Activated T-helper 1 cell treated with anti-CD3 and anti-CD28 coated beads, Interleukin-2, amount 50 U/mL, for 16 hours (primary cell): ENCODE measurements at places on chromosomes 5 and 9.

DNA sequence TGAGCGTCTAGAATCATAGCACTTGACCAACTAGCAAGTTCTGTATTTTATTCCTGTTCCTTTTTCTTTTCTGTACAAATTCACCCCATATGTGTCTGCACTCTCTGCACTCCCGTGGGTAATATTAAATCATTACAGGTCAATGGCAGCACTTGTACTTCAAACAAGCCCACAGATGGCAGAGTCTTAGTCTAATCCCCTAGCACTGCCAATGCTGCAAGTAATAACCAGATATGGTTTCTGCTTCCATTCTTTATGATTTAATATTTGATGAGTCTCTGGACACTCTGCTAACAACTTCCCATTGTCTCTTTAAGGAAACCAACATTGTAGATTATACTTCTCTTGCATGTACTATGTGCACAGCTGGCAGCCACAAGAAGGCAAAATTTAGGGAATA lies 343.8 kb upstream of the CHD1 start:
- DNase-seq = no peak

DNA sequence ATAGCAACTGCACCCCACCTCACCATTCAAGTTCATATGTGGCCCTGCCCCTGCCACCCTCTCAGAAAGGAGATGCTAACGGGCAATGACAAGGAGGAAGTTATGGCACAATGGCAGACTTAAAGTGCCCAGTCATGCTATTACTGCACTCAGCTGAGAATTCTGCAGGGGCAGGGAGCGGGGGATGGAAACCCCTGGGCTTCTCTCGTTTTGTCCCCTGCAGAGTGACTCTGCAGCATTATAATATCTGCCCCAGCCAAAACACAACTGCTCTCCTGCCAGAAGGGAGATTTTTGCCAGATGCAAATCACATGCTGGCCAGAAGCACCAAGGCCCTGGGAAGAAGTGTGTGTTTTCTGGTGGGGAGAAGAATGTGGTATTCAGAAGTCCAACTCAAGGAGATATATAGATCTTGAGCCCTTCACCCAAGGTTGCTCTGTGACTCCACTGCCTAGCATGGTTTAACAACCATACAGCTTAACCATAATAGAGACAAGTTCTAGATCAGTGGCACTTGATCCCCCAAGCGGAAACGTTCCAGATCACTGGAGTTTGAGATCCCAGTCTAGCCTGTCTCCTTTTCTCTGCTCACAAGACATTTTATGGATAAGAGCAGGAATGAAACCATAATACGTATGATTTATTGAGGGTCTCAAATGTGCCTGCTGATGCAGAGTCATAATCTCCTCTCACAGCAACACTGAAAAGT lies 207.0 kb upstream of the MAP3K1 start:
- no peak for DNase-seq

GRCh38 chr9:115998666-115999065 lies 154.9 kb upstream of the PAPPA start:
- no peak for DNase-seq

- no peak for DNase-seq
Observed at GRCh38 chr5:123845356-123846100, 333.6 kb downstream of the CSNK1G3 start.

- DNase-seq = no peak
Observed at GRCh38 chr5:44927115-44927733, 118.5 kb downstream of the MRPS30 start.

- no peak for DNase-seq
Observed at GRCh38 chr9:129907201-129907600, 71.9 kb downstream of the USP20 start.

DNA sequence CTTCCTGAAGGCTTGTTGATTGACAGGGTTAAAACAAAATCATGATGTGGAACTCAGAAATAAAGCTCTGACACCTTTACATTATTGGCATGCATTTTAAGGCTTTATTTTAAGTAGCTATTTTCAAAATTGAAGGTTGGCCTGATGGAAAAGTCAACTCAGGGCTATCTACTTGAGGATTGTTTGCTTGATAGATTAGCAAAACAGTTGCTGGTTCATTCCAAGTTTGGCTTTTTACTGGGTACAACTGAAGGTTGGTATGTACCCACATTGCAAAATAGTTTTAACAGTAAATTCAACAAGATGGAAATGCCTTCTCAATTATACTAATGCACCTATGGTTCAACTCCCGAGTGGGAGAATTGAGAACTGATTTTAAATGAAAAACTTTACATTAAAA lies 161.8 kb upstream of the ELL2 start:
- no peak for DNase-seq

- DNase-seq = no peak
Observed at GRCh38 chr5:54062958-54063357, 247.4 kb downstream of the ARL15 start.

GRCh38 chr5:134769206-134769605 lies 10.6 kb downstream of the DDX46 start:
- no peak for DNase-seq

DNA sequence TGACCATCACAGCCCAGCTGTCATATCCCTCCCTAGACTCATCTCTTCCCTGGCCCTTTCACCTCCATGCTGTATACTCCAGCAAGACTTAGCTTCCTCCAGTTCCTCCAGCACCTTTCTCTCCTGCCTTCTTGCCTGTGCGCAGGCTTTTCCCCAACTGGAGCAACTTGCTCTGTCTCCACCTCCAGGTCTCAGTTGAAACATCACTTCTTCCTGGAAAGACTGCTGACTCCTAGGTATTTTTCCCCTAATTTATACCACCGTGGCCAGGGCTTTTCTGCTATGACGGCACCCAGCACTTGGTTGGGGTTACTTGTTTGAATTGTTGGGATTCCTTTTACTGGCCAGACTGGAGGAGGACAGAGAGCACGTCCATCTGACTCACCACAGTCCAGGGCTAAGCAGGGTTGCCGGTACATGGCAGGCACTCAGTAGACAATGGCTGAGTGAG lies 67.5 kb downstream of the KCNIP1 start:
- DNase-seq = no peak

DNA sequence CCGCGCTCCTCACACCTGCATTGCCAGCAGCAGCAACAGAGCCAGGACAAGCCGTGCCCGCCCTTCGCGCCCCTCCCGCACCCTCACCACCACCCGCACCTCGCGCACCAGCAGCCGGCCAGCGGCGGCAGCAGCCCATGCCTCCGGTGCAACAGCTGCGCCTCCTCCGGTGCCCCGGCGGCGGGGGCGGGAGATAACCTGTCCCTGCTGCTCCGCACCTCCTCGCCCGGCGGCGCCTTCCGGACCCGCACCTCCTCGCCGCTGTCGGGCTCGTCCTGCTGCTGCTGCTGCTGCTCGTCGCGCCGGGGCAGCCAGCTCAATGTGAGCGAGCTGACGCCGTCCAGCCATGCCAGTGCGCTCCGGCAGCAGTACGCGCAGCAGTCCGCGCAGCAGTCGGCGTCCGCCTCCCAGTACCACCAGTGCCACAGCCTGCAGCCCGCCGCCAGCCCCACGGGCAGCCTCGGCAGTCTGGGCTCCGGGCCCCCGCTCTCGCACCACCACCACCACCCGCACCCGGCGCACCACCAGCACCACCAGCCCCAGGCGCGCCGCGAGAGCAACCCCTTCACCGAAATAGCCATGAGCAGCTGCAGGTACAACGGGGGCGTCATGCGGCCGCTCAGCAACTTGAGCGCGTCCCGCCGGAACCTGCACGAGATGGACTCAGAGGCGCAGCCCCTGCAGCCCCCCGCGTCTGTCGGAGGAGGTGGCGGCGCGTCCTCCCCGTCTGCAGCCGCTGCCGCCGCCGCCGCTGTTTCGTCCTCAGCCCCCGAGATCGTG lies 517 bp downstream of the KCNN2 start:
- DNase-seq = no peak

DNA sequence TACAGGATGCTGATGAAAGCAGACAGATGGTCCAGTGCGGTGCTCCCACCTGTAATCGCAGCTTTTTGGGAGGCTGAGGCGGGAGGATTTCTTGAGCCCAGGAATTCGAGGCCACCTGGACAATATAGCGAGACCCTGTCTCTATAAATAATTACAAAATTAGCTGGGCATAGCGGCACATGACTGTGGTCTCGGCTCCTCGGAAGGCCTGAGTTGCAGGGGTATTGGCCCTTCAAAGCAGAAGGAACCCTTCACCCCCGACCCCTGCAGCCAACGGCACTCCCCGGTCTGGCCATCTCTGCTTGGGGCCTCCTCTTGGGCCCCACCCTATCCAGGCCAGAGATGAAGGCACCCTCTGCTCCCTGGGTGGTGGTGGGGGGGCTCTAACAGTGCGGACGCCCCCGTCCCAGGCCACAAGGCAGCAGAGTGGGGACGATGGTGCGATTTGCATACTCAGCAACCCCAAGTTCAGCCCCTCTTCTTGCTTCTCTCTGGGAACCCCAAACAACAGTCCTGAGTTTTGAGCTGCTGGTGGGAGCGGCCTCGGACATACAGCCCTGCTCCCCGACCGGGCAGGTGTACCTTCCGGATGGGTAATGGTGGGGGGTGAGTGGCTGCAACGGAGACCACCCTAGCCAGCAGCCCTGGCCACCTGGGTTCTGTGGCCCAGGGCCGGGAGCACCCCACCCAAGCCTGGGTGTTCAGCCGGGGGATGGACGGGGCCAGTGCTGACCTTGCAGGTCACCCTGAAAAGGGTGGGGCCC lies 50.7 kb downstream of the NACC2 start:
- DNase-seq = no peak

- DNase-seq = no peak
Observed at GRCh38 chr9:89484475-89485404, 13.2 kb downstream of the SEMA4D start.

DNA sequence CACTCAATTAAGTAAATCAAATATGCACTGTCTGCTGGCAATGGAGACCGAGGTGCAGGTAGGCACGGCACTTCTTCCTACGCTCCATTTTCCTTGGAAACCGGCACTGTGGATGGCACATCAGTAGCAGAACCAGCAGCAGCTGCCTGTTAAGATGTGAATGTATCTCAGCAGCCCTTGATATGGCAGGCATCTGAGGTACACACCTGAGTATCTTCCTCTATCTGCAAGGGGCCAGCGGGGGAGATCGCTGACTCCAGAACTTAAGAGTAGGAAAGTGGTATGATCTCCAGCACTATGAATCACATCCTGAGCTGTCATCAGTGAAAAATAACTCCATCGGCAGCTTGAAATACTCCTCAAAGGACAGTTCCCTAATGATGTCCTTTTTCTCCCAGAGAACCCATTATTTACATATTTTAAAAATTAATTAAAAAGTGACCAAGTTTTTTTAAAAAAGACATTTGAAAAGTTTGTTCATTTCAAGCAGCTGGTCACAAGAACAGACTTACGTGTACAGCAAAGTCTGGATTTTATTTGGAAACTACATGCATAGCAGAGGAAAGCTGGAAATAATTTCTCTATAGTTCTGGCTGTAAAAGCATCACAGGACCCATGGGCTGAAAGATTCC lies 97.1 kb downstream of the ADAMTS12 start:
- DNase-seq = no peak

GRCh38 chr5:168613996-168614395 lies 34.8 kb upstream of the PANK3 start:
- no peak for DNase-seq

DNA sequence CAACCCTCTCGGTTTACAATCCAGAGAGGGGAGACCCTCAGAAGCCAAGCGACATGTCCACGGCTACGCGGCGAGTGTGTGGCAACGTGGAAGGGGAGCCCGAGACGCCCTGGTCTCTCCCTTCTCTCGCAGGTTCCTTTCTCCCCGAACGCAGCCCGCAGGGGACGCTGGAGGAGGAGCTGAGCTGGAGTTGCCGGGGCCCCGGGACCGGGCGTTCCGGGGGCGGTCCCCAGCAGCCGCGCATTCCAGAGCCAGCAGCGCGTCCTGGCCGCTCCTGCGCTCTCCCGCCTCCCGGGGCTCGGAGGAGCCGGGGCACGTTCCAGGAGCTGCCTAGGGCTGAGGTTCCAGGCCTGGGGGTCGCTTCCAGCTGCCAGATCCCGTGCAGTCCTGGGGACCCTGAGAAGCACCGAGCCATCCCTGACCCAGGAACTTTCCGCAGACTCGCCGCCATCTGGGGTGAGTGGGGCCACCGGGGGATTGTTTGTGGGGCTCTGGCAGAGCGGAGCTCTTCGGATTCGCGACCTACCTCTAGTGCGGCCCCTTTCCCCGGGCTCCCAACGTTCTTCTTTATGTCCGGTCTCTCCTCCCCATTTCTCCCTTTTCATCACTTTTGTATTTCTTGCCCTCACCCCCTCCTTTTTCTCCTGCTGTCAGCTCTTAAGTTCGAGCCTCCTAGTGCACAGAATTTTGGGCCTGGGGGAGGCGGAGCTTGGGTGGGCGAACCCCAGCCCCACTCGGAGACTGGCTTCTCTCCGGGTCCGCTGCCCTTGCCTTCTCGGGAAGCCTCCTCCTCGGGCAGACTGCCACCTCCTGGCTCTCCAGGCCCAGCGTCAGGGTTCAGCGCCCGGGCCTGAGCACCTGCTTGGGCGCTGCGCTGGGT lies at the start of gene SMIM3:
TSS of gene SMIM3 (plus strand) at position 241 of the 880 bp plus-strand sequence. CDS start 16,684 bp downstream, outside the sequence.
- peak; percentile 35 for DNase-seq

DNA sequence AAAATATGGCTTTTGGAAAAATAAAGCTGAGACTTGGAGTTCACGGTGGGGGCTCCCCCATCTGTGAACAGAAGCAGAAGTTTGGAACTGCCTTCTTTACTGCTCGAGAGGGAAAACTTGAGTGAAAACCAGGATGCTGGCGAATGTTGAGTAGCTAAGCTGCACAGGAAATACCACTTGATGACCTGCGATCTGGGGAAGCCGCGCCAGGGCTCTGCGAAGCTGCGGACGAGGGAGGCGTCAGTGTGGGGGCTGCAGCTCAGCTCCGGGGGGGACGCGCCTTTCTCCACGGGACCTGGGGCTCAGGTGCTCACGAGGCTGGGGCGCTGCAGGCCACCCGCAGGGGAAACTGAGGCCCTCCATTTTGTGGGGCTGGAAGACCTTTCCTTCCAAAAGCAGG lies 62.3 kb downstream of the TENT4A start:
- DNase-seq = no peak

DNA sequence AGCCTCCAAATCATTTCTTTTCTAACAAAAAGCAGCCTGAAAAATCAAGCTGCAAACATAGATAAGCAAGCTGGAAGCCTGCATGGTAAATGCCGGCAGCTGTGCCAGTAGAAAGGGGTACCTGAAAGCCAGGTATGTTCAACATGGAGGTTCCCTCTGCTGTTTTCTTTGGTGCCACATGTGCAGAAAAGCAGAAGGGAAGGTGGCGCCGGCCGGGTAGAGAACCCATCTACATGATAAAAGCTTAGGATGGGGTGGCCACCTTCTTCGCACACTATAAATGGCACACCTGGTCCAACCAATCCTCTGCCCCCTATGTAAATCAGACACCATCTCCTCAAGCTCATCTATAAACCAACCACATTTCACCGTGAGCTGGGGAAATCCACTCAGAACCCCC lies 268.9 kb upstream of the IRX2 start:
- no peak for DNase-seq

- DNase-seq = no peak
Observed at GRCh38 chr5:38533286-38534155, 22.9 kb downstream of the LIFR start.
